Aortic smooth muscle cell (primary cell): ENCODE measurements at places on chromosomes 7 and 10. TPM values are rescaled to one million over a fixed set of nuclear protein-coding genes. Genes with fewer than 3 reads are reported as not detected.

Gene INA
- 0.26 and 0.44 TPM in 2 replicates for total RNA-seq

Gene WEE2
- total RNA-seq = not detected in 2 replicates

Gene SLC13A1
- not detected in 2 replicates for total RNA-seq

Gene TSPAN33
- total RNA-seq = 0.06 and 0.13 TPM in 2 replicates

Gene VWDE
- total RNA-seq = not detected in 2 replicates

Gene TMEM196
- not detected in 2 replicates for total RNA-seq

Gene CALCR
- not detected in 2 replicates for total RNA-seq

Gene TYW1B
- 1.8 and 3.7 TPM in 2 replicates for total RNA-seq

Gene MYL10
- not detected in 2 replicates for total RNA-seq

Gene DHTKD1
- 21.1 and 22.6 TPM in 2 replicates for total RNA-seq

Gene CPA1
- not detected in 2 replicates for total RNA-seq

Gene ZNF503
- 10.8 and 14.8 TPM in 2 replicates for total RNA-seq

Gene LIPF
- total RNA-seq = not detected in 2 replicates

Gene PGAM1
- total RNA-seq = 224 and 247 TPM in 2 replicates

Gene OR2A1
- total RNA-seq = under 0.01 and 0.19 TPM in 2 replicates

Gene MUC12
- total RNA-seq = 0.13 and 0.37 TPM in 2 replicates

Gene GDF2
- total RNA-seq = not detected in 2 replicates

Gene ATOH7
- total RNA-seq = under 0.01 TPM in 1 of 2 replicates, not detected in the other

Gene CACNB2
- 0.26 and 0.31 TPM in 2 replicates for total RNA-seq

Gene NUPR2
- total RNA-seq = not detected in 2 replicates

Gene FANK1
- 5.7 and 12.0 TPM in 2 replicates for total RNA-seq

Gene ZPBP
- not detected in 2 replicates for total RNA-seq

Gene CUX1
- total RNA-seq = 45.4 and 57.4 TPM in 2 replicates

Gene PRSS37
- total RNA-seq = not detected in 2 replicates
